ENCODE measurements at places on chromosomes 11 and 22.

DNA sequence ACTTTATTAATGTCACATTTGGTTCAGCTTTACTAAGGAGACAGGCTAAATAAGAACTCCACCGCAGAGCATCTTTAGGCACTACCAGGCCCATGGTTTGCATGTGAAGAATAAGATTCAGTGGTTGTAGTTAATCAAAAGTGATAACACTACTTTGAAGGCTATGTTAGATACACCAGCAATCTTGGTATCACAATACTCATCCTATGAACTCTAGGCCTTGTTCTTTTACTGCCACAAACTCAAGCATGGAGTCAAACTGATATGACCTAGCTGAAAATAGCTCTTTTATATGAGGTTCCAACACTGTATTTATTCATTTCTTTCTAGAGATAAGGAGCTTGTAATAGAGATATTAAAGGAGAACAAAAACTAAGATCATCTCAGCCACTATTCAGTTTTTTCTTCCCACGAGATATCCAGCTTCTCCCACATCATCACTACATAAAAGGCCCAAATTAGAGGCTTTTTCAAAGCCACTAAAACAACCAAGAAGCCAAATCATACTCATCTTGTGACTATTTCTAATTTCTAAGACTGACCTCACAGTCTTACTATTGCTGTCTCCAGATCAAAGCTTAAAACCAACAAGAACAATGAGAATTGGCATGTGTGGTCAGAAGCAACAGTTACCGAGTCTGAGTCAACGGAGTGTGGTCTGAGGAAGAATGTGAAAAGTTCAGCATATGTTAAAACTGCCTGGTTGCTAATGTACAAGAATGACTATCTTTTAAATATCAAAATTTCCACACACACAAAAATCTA lies 25.1 kb upstream of the GUCY1A2 start:
- DNase-seq: no peak

DNA sequence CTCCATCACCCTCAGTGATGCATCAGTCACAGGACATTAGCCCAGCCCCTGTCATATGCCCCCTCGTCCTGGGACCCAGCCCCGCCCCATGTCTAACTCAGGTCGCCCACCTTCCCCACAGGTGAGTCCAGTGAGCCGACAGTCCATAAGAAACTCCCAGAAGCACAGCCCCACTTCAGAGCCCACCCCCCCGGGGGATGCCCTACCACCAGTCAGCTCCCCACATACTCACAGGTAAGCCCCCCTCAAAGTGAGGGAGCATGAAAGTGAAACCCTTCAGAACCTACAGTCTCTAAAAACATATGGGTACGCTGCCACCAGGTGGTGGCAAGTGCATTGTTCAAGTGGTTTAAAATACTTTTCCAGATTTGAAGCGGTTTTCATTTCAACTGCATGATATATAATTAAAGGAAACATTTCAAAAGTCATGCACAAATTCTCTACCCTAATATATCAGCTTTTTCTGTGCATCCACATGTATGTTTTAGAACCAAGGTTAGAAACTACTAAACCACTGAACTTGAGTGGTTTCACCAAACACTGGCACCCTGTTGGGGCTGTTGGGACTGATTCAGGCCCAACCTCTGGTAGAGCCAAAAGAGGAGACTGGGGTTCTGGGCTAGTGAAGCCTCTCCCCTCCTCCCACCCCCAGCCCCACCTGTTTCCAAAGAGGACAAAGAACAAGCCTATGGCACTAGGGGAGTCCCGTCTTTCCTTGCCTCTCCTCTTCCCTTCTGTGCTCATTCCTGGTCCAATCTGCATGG lies 17.3 kb downstream of the EPS8L2 start:
- DNase-seq: no peak

- no peak for DNase-seq
Measured at GRCh38 chr22:38870791-38871359, 1.1 kb downstream of the CBX6 start.

- no peak for DNase-seq
Measured at GRCh38 chr11:80173371-80174136, 732.7 kb upstream of the TENM4 start.

DNA sequence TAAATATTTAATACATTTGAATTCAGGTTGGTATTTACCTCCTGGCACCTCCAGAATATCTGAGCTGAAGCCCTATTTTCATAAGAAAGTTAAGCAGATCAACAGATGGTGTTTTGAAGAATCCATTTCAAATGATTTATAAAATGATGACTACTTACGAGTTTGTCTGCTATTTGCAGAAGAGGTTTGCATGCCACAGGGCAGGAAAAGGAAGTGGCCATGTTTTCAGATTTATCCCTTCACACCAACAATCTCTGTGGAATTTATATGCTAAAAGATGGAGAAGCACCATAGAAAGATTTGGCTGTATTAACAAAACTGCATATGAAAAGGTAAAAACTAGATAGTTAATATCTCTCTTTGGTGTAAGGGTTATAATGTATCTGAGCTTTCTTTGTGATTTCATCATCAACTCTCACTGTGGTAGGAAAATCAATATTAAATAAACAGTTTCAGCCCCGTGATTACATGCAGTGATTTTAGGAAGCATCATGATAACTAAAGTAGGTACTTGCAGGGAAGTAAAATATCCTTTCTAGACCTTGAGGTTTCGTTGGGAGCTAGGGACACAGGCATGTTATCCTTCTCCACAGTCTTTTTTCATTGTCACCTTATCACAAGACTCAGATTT lies 2.6 kb downstream of the BMAL1 start:
- no peak for DNase-seq

DNA sequence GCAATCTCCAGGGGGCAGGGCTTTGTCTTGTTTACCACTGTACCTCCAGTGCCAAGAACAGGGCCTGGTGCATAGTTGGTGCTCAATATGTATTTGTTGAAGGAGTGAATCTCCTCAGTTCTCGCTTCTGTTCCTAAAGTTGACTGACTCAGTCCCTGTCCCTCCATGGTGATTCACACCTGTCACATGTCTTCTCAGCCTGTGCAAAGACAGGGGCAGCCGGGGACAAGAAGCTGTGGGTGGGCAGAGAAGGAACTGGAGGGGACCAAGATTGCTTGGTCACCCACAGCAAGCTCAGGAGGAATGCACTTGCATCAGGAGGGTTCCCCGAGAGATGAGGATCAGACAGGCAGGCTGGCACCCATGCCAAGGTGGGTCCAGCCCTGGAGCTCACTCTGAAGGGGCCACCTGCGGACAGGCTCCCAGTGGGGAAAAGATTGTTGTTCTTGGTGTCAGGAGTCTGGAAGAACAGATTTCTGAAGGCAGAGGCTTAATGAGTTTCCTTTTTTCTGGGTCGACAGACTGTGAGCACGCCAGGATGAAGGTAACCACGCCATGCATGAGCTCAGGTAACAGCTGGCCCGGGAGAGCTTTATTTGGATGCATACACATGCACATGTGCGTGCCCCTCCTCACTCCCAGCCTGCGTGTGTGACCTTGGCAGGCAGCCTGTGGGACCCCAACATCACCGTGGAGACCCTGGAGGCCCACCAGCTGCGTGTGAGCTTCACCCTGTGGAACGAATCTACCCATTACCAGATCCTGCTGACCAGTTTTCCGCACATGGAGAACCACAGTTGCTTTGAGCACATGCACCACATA lies 16.9 kb downstream of the IL17RA start:
- DNase-seq: no peak

DNA sequence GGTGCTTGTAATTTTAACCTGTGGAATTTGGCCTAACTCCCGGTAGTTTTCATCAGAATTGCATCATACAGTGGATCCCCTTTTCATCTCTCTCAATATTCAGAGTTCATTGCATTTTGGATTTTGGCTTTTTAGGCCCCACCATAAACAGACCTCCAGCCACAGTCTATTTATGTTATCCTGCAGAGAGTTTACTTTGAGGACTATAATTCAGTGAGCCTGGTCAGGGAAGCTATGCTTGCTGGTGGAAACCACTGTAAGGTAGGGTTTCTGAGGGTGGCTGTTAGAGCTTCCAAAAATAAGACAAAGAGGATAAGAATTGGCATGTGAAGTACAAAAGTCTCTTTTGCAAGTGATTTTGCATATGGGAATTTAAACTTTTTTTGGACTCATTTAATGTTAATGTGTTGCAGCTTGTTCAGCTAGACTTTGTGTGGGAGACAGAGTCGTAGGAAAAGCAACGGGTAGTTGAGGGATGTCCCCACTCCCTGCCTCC lies 34.8 kb upstream of the DDI1 start:
- no peak for DNase-seq

- DNase-seq: peak; percentile 54
Measured at GRCh38 chr11:72236083-72236697, 7.8 kb downstream of the PHOX2A start.

- DNase-seq: no peak
Measured at GRCh38 chr11:13685461-13686108, 17.1 kb downstream of the FAR1 start.
